ENCODE measurements at places on chromosomes 11 and 22.

DNA sequence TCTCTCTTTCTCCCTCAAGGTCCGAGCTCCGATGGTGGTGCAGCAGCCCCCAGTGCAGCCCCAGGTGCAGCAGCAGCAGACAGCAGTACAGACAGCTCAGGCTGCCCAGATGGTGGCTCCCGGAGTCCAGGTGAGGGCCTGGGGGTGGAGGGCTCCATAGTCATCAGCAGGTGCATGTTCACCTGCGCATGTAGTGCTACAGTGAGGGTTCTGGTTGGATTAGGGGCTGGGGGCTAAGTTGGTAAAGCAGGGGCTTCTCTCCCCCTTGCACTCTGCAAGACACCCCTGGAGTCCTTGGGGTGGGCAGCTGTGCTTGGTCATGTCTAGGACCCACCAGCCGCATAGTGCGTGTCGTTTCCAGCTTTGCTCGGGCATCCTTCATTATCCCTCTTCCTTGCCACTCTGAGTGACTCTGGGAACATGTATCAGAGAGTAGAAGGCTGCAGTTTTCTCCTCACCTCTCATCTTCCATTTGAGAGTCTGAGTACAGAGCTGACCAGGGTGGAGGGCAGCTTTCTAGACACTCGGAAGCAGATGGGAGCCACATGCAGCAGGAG, 61.2 kb downstream of the MED15 start:
- peaks cover 87% of the 10 kb centered on the region for H3K4me1 ChIP-seq
- peak overlapping the region; percentile 90 for H3K27ac ChIP-seq
- no peaks in the 10 kb centered on the region for H3K27me3 ChIP-seq
- DNase-seq = no peak
- peak overlapping the region; percentile 82 for H3K4me3 ChIP-seq
- peaks cover 75% of the 10 kb centered on the region for H3K36me3 ChIP-seq

- no peaks in the 10 kb centered on the region for H3K36me3 ChIP-seq
- no peaks in the 10 kb centered on the region for H3K27me3 ChIP-seq
- H3K4me1 ChIP-seq = peaks cover 15% of the 10 kb centered on the region
- H3K4me3 ChIP-seq = no peak overlapping the region
- no peak overlapping the region for H3K27ac ChIP-seq
- DNase-seq = no peak
These were observed 106.2 kb upstream of the TBCEL start for GRCh38 chr11:120917559-120918239.

DNA sequence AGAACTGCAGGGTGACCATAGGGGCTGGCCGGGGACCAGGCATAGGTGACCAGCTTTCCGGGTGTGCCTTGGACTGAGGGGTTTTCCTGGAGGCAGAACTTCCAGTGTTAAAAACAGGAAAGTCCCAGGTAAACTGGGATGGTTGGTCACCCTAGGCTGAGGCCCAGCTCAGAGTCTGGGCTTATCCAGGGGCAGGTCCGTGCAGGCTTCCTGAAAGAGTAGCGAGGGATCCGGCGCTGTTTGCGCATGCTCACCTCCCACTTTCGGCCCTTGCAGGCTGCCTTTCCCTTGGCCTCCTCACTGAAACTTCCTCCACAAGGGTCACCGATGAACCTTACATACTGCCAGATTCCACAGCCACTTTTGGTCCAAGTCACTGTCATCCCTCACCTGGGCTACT, 119.8 kb upstream of the PLET1 start:
- no peak for DNase-seq
- H3K27me3 ChIP-seq = no peaks in the 10 kb centered on the region
- no peak overlapping the region for H3K27ac ChIP-seq
- H3K36me3 ChIP-seq = peaks cover 1% of the 10 kb centered on the region

DNA sequence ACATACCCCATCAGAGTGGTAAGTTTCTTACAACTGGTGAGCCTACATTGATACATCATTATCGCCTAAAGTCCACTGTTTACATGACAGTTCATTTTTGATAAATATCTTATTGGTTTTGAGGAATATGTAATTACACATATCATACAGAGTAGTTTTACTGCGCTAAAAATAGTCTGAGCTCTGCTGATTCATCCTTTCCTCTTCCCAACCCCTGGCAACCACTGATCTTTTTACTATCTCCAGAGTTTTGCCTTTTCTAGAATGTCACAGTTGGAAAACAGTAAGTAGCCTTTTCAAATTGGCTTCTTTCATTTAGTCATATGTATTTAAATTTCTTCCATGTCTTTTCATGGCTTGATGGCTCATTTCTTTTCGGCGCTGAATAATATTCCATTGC, 112.8 kb downstream of the LARGE1 start:
- no peak overlapping the region for H3K4me3 ChIP-seq
- no peaks in the 10 kb centered on the region for H3K36me3 ChIP-seq
- H3K27me3 ChIP-seq = peaks cover 7% of the 10 kb centered on the region

- H3K36me3 ChIP-seq = peaks cover 4% of the 10 kb centered on the region
- peaks cover 12% of the 10 kb centered on the region for H3K4me1 ChIP-seq
- no peak for DNase-seq
- H3K27me3 ChIP-seq = no peaks in the 10 kb centered on the region
These were observed 11.4 kb downstream of the DAGLA start for GRCh38 chr11:61691380-61692156.

DNA sequence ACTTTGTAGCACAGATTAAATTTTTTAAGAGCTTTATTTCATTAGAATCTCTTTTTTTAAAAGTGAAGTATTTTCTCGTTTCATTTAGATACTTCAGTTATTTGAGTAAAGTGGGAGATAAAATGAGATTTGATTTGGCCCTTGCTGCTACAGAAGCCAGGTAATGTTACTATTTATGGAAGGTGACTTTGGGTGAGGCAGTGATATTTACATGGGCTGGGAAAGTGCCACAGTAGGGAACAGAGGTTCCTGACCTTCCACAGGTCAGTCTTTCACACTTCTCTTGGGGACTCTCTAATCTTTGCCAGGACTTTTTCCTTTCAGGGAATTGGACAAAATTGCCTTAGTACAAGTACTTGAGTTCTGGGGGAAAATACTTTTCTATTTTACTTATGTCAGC, 20.4 kb downstream of the CTR9 start:
- no peak overlapping the region for H3K27ac ChIP-seq
- no peak for DNase-seq
- H3K4me1 ChIP-seq = no peaks in the 10 kb centered on the region
- H3K36me3 ChIP-seq = peaks cover 80% of the 10 kb centered on the region
- no peak overlapping the region for H3K4me3 ChIP-seq
- H3K27me3 ChIP-seq = no peaks in the 10 kb centered on the region

GRCh38 chr22:45376703-45377102, 36.7 kb downstream of the SMC1B start:
- no peak overlapping the region for H3K27ac ChIP-seq
- no peaks in the 10 kb centered on the region for H3K4me1 ChIP-seq
- no peak overlapping the region for H3K4me3 ChIP-seq
- no peak for DNase-seq
- H3K36me3 ChIP-seq = no peaks in the 10 kb centered on the region

- DNase-seq = no peak
- peaks cover 68% of the 10 kb centered on the region for H3K27me3 ChIP-seq
- no peak overlapping the region for H3K4me3 ChIP-seq
- H3K36me3 ChIP-seq = no peaks in the 10 kb centered on the region
These were observed 558.3 kb downstream of the BRD1 start for GRCh38 chr22:49269371-49269770.

DNA sequence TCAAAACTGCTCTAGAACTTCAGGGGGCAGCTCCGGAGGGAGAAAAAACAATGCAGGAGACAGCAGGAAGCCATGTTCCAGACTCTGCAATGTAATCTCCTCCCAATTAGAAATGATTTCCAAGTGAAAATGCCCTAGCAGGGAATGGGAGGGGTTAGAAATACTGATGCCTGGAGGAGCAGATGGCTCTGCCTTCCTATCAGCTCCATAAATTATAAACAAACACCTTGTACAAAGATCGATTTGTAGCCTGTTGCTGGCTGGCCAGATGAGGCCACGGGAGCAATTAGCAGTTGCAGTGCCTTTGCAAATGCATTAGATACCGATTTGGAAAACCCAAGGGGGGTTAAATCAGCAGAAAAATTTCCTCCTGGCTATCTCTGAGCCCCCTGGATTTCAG, 46.6 kb upstream of the CHRM4 start:
- H3K4me1 ChIP-seq = peaks cover 10% of the 10 kb centered on the region
- no peak overlapping the region for H3K4me3 ChIP-seq
- DNase-seq = no peak
